ENCODE measurements at places on chromosomes 3 and 15. TPM values are rescaled to one million over a fixed set of nuclear protein-coding genes. Genes with fewer than 3 reads are reported as not detected.
A peak's percentile ranks its signal among the peaks of the same experiment; 100 is the strongest.

DNA sequence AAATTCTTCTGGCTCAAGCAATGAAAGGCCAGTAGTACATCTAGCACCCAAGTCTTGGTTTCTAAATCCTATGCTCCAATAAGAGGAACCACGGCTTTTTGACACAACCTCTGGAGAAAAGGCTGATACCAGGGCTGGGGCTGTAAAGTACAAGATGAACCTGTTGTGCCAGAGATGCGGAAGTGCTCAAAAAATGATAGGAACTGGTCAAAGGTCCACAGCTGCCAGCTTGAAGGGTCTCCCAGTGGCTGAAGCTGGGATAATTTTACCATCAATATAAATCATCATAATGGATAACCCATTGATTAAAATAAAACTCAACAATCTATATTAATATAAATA lies 558 bp upstream of the NCEH1 start:
- peak; percentile 62 for DNase-seq

DNA sequence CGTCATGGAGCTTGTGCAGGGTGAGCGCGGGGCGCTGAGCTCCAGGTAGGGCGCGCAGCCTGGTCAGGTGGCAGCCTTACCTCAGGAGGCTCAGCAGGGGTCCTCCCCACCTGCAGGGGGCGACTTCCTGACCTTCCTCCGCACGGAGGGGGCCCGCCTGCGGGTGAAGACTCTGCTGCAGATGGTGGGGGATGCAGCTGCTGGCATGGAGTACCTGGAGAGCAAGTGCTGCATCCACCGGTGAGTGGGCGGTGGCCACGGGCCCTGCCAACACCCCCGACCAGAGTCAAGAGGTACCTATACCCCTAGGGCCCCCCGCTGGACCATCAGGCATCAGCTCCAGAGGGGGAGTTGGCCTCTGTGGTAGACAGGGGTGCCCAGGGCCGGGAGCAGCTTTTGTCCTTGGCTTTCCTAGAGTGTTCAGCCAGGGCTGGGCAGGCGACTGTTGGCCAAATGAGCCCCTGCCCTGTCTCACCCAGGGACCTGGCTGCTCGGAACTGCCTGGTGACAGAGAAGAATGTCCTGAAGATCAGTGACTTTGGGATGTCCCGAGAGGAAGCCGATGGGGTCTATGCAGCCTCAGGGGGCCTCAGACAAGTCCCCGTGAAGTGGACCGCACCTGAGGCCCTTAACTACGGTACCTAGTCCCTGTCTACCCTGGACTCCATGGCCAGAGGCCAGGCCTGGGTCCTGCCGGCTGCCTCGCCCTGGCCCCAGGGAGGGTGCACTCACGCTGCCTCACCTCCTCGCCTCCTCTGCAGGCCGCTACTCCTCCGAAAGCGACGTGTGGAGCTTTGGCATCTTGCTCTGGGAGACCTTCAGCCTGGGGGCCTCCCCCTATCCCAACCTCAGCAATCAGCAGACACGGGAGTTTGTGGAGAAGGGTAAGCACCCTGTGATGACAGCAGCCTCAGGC lies 9.1 kb downstream of the FES start:
- peak; percentile 83 for DNase-seq

- DNase-seq, result no peak
Observed at GRCh38 chr15:48794697-48795134, 16.2 kb downstream of the CEP152 start.

DNA sequence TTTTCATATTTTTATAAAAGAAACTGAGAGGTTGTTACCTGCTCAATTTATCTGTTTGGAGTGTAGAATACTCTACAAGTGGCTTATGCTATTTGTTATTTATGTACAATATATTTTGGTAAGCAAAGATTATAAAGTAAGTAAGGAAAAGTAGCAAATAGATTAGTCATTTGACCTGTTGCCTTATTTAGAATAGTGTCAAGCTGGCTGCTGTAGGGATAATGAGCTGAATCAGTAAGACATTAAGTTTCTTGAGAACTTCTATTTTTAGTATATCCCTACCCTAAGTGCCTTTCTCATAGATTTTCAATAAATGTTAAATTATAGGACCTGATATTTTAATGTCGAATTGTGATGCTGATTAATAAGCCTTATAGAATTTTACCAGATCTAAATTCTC lies 37.2 kb downstream of the ECT2 start:
- no peak for DNase-seq

DNA sequence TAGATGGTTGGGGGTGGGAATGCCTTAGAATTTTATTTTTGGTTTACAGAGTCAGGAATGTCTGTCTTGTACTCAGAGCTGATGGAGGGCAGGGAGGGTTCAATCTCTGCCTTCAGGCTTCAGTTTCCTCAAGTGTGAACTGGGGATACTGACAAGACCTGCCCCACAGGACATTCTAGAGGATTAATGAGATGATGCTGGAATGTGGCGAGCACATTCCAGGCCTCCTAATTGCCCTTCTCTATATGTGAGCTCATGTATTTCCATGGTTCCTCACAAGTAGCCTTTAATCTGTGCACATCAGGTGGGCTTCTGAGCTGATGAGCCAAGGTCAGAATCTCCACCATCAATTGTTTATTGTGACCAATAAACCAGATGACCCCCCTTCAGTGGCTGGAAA lies 90.4 kb downstream of the CACNA2D3 start:
- DNase-seq, result no peak

GRCh38 chr3:38479431-38480092 lies 16.6 kb upstream of the EXOG start:
- peak; percentile 53 for DNase-seq

GRCh38 chr3:11662392-11662990 lies 18.8 kb upstream of the VGLL4 start:
- DNase-seq, result no peak

DNA sequence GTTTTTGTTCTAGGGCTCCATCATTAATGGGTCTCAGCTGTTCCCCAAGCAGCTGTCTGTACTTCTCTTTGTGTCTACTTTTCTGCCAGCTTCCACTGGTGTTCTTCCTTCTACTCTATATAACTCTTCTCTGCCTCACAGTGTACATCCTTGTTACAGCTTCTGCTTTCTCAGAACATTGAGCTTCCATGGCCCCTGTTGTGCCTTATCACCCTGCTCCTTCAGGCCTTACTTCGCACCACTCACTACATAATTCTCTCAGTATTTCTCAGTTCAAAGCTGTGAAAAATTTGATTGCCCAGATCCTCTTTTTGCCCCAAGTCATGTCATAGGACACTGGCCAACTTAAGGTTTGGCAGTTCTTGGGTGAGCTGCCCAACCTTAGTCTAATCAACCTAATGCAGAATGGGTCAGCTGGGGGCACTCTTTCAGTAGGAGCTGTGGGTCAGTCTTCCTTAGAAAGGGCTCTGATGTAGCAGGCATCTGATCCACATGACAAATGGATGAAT lies 28.9 kb downstream of the CSTA start:
- no peak for DNase-seq

GRCh38 chr3:57772251-57772650 lies 16.1 kb downstream of the SLMAP start:
- no peak for DNase-seq

- peak; percentile 57 for DNase-seq
Observed at GRCh38 chr3:71585887-71586809, 2.6 kb upstream of the FOXP1 start.

DNA sequence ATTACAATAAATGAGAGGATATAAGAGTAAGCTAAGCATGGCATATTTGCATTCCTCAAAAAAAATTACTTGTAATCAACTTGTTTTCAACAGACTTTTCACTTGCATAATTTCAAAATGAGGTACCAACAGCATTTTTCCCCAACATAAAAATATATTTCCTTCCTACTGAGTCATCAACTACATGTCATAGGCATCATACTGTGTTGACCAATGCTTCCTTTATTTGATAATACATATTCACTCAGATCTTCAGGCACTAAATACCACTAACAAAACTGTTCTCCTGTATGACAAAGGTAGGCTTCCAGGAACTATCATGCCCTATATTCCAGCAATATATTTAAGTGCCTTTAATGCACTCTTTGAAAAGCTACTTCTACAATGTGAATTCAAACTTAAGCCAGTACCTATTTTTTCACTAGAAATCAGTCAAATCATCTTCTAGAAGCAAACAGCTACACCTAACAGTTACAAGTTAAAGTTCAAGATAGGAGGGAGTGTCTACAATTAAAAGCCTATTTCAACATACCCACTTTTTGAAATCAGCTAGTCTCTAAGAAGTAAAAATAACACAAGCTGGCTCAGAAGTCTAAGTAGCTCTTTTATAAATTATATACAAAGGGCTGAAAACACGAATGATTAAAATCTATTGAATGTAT lies 11.3 kb downstream of the ADAM10 start:
- no peak for DNase-seq

GRCh38 chr3:71629711-71630110 lies 46.2 kb upstream of the FOXP1 start:
- peak; percentile 19 for DNase-seq

DNA sequence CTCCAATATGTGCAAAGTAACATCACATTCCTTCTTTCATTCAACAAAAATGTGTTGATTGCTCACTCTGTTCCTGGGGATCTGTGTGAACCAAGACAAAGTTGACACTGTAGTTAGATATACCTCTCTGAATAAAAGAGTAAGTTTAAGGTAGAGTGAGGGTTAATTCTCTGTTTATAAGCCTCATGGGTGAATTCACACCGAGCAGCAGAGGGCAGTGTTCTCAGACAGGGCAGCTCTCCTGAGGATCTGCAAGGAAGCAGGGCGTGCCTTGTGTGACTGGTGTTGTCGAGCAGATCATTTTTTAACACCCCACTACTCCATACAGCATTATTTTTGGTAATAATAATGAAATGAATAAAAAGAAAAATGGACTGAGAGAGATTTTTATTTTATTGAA lies 34.4 kb downstream of the PAQR9 start:
- peak; percentile 43 for DNase-seq

GRCh38 chr15:38440353-38441129 lies 13.4 kb upstream of the FAM98B start:
- DNase-seq, result peak; percentile 70

- DNase-seq, result no peak
Observed at GRCh38 chr15:43249699-43250203, 17.0 kb downstream of the TGM5 start.

- no peak for DNase-seq
Observed at GRCh38 chr3:71684757-71685386, 40.3 kb downstream of the EIF4E3 start.

DNA sequence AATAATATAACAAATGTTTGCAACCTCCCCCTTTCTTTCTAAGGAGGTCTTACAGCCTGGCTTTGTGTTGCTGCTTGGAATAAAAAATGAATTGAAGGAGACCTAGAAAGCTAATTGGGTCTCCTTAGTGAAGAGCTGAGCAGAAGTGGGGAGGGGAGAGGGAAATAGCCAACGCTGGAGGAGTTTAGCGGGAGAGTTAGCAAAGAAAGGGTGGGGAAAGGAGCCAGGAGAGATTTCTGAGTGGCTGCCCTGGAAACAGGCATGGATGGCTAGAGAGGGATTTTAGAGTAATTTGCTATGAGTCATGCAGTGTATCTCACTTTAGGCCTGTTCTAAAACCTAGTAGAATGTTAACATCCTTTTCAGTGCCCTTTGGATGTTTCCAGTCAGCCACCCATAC lies 45.2 kb upstream of the PFN2 start:
- no peak for DNase-seq

GRCh38 chr15:55564347-55565145 lies 23.6 kb downstream of the PYGO1 start:
- no peak for DNase-seq

DNA sequence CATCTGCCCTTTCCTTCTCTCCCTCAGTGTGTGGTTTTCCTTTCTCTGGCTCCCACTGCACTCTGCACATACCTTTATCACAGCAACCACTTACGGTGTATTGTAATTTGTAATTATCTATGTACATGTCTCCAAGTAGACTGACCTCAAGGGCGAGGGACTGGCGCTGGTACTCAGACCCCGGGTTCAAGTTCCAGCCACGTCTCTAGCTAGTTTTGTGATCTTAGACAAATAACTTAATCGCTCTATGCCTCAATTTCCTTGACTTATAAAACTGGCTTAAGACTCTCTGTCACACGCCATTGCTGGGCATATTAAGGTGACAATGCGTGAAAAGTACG lies 607 bp upstream of the SENP2 start:
- DNase-seq, result no peak

DNA sequence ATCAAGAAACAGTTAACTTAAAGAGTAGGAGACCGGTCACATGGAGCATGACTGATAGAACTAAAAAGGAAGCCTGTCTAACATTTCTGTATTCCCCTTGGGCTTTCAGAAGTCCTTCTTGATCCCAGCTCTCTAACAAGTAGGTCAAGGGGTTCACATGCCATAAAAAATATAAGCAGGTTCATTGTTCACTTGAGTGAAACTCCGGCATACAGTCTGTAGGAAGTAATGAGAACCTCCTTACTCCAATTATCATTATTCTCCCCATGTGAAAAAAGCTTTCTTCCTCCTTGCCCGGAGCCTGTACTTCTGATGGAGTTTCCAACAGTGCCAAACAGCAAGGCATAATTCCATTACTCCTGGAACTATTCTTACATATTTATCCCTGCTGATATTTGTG lies 242.8 kb upstream of the CNTN4 start:
- DNase-seq, result no peak

GRCh38 chr3:129211772-129212171 lies 28.1 kb upstream of the CNBP start:
- DNase-seq, result no peak

DNA sequence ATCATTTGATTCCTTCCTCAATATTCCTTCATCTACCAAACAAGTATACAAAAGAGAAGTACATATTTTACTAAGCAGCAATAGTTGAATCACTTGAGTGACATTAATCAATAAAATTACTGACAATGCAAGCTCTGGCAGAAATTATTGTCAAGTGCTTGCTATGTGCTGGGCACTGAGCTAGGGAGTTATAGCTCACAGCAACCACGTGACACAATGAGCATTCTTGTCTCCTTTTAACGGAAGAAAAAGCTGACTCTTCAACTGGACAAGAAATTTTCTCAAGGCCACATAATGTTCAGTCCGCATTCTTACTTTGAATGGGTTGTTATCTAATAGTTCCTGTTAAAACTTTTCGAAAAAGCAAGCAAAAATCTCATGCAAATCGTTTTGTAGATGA lies 500.1 kb downstream of the PYDC2 start:
- DNase-seq, result no peak

DNA sequence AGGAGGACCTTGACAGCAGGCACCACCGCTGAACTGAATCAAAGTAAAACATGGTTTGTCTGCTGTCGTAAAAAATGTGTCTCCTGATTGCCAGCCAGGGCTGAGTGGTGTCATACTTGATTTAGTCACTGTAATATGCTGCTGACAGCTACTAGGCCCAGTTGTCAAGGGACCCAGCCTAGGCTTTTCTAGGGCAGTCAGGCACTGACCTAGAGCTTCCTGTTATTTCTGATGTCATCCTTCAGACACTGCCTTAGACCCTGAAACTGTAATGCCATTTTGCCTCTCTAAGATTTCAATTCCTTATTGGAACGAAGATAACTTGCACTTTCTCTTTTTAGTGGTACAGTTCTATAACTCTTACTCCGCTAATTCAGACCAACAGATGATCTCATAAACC lies 2.6 kb upstream of the MRPL3 start:
- no peak for DNase-seq

Gene MESP1
- not detected for total RNA-seq

Gene LRRN1
- not detected for total RNA-seq

Gene APEH
- 132 TPM for total RNA-seq

Gene CPEB1
- not detected for total RNA-seq

Gene CCR2
- total RNA-seq, result not detected

Gene CD276
- not detected for total RNA-seq

Gene MAP1A
- total RNA-seq, result 3.3 TPM

Gene IP6K2
- 92.7 TPM for total RNA-seq

Gene ITIH3
- not detected for total RNA-seq

Gene PGBD4
- total RNA-seq, result 4.1 TPM

Gene PPP1R14D
- not detected for total RNA-seq

Gene TP53BP1
- 55.1 TPM for total RNA-seq

Gene PLXNB1
- total RNA-seq, result 7.7 TPM
